ENCODE measurements at places on chromosomes 13 and 19.

GRCh38 chr19:11551603-11552235 lies 7.3 kb downstream of the ELOF1 start:
- DNase-seq: peak; percentile 59

- no peak for DNase-seq
Measured at GRCh38 chr19:2358548-2359173, 1.4 kb upstream of the TMPRSS9 start.

DNA sequence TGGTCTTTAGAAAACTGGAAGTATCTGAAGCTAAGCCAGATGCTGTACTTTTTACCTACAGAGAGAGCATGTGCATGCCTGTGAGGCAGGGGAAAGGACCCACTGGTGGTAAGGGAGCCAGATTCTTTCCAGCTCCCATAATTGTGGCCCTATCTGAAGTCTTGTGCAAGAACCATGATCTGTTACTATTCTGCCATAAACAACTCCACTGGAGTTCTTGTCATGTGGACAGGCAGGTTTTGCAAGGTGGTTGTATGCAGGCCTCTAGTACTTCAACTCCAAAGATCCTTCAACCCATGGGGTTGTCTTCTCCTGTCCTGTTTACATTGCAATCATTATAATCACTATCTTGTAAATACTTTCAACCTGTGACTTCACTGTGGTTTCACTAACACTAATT lies 14.1 kb downstream of the PROSER1 start:
- DNase-seq: no peak

GRCh38 chr13:35961461-35962220 lies 169.5 kb downstream of the DCLK1 start:
- DNase-seq: no peak

- DNase-seq: peak; percentile 57
Measured at GRCh38 chr13:87671753-87672605, 808 bp downstream of the SLITRK5 start.

Measured in HEK293T (cell line).